Upper lobe of left lung (tissue), 6 donors: ENCODE measurements at places on chromosomes 2 and 18. TPM values are rescaled to one million over a fixed set of nuclear protein-coding genes. Genes with fewer than 3 reads are reported as not detected.
A peak's percentile ranks its signal among the peaks of the same experiment; 100 is the strongest.

The CYB5A gene
- total RNA-seq: 291 TPM

The DSC1 gene
- not detected for total RNA-seq

The RNF181 gene
- total RNA-seq: 84.8 TPM

The MPP4 gene
- 2.1 TPM for total RNA-seq

The RAB6C gene
- total RNA-seq: not detected

The GLI2 gene
- total RNA-seq: 3.3 TPM

The IL1RL1 gene
- 26.2 TPM for total RNA-seq

The UGT1A10 gene
- total RNA-seq: not detected

The VIT gene
- 0.76 TPM for total RNA-seq

The SEMA4C gene
- 33.5 TPM for total RNA-seq

The MEP1B gene
- not detected for total RNA-seq

The DSG4 gene
- not detected for total RNA-seq

The SGPP2 gene
- total RNA-seq: 5.2 TPM

DNA sequence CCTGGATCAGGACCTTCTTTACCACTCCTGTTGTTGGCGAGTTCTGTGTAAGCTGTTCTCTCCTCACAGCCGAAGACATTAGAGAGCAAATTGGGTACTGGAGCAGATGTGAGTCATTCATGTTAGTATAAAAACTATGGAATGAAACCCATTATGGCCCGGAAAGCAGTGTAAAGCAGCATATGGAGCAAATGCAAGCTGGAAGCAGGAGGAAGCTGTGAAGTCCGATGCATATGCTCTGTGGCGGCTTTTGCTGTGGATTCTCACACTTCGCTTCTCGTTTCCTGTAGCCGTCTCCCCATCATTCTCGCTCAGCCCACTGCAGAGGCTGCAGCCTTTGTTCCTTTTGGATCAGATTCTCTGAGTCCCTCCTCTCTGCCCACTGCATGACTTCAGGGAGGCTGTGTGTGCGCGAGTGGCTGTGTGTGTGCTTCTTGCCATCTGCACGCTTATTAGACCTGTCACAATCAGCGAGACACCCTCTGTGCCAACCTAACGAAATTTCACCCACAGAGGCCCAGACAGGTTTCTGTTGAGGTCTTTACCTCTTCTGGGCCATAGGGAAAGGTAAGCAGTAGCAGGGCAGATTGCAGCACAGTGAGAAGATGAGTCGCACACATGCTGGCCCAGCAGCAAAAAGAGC, 3.3 kb upstream of the GALNT14 start:
- no peaks in the 10 kb centered on the region for H3K36me3 ChIP-seq
- H3K4me1 ChIP-seq: peaks cover 24% of the 10 kb centered on the region
- H3K27me3 ChIP-seq: no peaks in the 10 kb centered on the region
- no peak overlapping the region for H3K4me3 ChIP-seq

DNA sequence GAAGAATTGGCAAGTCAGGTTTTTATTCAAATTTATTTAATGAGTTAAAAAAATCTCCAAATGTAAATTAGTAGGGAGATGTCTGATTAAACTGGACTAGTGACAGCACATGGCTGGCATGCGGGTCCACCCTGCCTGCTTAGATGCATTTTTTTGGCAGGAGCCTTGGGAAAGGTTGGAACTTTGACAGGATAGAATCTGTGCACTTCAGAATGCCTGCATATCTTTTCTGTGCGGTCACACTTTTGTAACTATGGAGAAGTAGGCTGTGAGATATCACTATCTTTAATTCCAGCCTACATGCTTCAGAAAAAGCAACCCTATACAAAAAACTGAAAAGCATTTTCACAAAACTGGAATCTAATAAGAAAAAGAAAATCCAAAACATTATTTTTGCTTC, 317.8 kb downstream of the MBD2 start:
- H3K4me1 ChIP-seq: no peaks in the 10 kb centered on the region
- no peak overlapping the region for H3K4me3 ChIP-seq
- H3K27ac ChIP-seq: no peak overlapping the region
- no peaks in the 10 kb centered on the region for H3K27me3 ChIP-seq
- no peaks in the 10 kb centered on the region for H3K36me3 ChIP-seq

DNA sequence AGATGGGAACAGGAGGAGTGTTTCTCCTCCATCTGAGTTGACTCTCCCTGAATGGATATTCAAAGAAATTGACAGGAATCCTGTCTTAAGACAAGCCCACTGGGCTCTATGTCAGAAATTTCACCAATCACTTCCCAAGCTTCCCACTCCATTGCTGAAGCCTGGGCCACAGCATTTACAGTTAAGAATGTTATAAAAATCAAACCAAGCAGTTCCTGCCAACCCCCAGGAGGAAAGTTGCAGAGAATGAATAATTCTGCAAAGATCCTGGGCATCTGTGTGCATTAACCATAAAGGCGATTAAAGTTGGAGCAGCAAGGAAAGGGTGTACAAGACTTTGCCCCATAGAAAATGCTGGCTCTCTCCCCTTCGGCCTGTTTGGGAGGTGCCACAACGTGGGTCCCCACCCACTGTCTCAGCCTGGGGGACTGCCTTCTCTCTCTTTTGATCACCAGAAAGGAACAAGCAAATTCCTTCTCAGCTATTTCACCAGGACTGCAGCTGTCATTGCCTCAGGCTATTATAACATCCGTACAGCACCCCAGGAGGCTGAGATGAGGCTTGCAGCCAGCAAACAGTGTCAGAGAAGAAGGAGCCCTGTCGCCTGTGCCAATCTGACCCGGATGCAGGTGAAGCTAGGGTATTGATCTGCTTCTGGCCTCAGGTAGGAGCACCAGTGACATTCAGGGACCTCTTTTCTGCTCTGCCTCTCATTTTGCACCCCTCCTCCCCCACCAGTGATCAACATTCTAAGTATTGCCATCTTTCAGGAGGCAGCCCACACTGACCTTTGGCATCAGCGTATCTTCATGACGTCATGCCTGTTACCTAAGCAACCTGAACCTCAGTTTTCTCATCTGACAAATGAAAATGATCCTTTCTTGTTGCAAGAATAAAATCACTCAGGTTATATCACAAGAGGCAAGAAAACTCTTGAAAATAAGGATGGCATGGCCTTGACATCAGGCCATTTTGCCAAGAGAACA, 219.0 kb downstream of the SH3BP4 start:
- H3K4me1 ChIP-seq: peaks cover 10% of the 10 kb centered on the region
- no peaks in the 10 kb centered on the region for H3K36me3 ChIP-seq
- H3K27ac ChIP-seq: no peak overlapping the region
- no peak for DNase-seq
- no peak overlapping the region for H3K4me3 ChIP-seq

DNA sequence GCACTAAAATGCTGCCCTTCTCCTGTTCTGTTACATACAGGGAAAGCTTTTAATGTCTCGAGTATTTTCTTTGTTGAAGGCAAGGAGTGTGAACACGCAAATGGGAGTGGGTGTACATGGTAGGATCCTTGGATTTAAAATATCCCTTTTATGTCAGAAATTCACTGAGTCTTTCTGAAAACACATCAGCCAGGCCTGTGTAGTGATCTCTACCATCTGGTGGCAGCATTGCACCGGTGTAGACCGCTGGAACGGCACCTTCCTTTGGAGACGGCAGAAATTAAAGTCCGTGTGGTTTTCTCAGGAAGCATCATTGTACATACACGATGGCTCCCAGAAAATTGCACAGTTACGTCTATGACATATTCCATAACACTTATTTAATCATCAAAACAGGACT, 515.8 kb downstream of the GALR1 start:
- H3K36me3 ChIP-seq: no peaks in the 10 kb centered on the region
- no peak for DNase-seq
- no peak overlapping the region for H3K4me3 ChIP-seq
- H3K4me1 ChIP-seq: no peaks in the 10 kb centered on the region
- no peak overlapping the region for H3K27ac ChIP-seq

- H3K27me3 ChIP-seq: no peaks in the 10 kb centered on the region
- H3K4me1 ChIP-seq: peaks cover 8% of the 10 kb centered on the region
These were observed 60.1 kb downstream of the ITGB6 start for GRCh38 chr2:160139991-160140390.

- no peaks in the 10 kb centered on the region for H3K27me3 ChIP-seq
- no peaks in the 10 kb centered on the region for H3K36me3 ChIP-seq
- no peaks in the 10 kb centered on the region for H3K4me1 ChIP-seq
- no peak for DNase-seq
These were observed 106.9 kb downstream of the NEB start for GRCh38 chr2:151627353-151627752.

DNA sequence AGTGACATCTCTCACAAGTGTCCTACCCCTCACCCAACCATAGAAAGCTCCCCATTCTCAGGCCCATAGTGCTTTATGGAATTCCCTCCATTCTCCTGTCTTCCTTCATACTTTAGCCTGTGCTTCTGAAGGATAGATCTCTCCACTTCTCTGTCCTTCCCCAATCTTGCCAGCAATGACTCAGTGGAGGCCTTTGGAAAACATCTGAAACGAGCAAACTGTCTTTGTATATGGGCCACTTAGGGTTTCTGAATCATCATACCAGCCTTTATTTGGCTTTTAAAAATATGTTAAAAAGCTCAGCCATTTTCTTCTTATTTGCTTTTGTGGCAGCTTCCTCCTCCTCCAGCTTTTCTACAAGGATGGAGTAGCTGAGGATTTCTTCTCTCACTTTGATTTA, 65.6 kb upstream of the ZNF385B start:
- DNase-seq: no peak
- H3K27ac ChIP-seq: no peak overlapping the region
- no peaks in the 10 kb centered on the region for H3K36me3 ChIP-seq

DNA sequence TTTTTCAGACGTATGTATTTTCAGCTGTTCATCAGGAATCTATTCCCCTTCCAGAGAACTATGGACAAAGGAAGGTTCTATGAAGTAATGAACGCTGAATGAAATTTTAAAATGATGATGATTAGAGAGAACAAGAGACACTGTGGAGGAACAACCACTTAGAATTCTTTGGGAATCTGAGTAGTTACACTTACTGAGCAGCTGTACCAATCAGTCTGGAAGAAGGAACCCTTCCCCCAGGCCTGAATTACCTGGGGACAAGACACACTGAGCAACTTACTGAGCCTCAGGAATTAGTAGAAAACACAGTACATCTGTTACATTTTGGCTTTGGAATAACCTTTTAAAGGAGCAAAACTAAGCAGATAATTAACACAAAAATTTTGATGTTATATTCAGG, 1.9 kb downstream of the MSTN start:
- H3K4me3 ChIP-seq: no peak overlapping the region
- no peak for DNase-seq
- no peaks in the 10 kb centered on the region for H3K27me3 ChIP-seq
- H3K27ac ChIP-seq: no peak overlapping the region

DNA sequence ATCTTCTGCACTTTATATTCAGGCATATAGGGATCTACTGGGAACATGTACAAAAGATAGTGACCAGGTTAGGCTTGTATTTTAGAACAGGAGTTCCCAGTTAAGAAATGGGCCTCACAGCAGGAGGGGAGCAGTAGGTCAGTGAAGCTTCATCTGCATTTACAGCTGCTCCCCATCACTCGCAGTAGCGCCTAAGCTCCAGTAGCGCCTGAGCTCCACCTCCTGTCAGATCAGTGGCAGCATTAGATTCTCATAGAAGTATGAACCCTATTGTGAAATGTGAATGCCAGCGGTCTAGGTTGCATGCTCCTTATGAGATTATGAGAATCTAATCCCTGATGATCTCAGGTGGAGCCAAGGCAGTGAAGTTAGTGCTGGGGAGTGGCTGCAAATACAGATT, 224.4 kb upstream of the CYRIA start:
- no peaks in the 10 kb centered on the region for H3K36me3 ChIP-seq
- no peaks in the 10 kb centered on the region for H3K27me3 ChIP-seq
- H3K4me3 ChIP-seq: no peak overlapping the region
- no peak overlapping the region for H3K27ac ChIP-seq
- no peak for DNase-seq

- H3K4me3 ChIP-seq: no peak overlapping the region
- H3K36me3 ChIP-seq: no peaks in the 10 kb centered on the region
- no peaks in the 10 kb centered on the region for H3K4me1 ChIP-seq
- peak overlapping the region; percentile 37 for H3K27ac ChIP-seq
- DNase-seq: no peak
These were observed 70.3 kb downstream of the SCN1A start for GRCh38 chr2:166057370-166058164.

DNA sequence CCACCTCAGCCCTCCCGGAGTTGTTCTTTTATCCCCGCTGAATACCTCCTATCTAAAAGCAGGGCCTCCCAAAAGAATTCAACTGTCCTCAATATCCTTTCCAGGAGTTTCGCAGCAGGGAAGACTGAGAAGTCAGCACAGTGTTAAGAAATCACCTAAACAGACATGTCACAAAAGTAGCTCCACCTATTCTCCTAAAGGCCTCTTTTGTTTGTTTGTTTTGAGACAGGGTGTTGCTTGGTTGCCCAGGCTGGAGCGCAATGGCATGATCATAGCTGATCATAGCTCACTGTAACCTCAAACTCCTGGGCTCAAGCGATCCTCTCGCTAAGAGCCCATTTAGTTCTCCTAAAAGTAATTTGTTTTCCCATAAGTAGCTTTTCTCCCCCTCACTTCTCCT, 53.8 kb downstream of the TEX44 start:
- peaks cover 28% of the 10 kb centered on the region for H3K4me1 ChIP-seq
- H3K27ac ChIP-seq: no peak overlapping the region
- no peak overlapping the region for H3K4me3 ChIP-seq
- no peak for DNase-seq
- no peaks in the 10 kb centered on the region for H3K36me3 ChIP-seq

GRCh38 chr18:74196220-74197119, 48.1 kb downstream of the TIMM21 start:
- no peak overlapping the region for H3K27ac ChIP-seq
- no peak for DNase-seq
- H3K27me3 ChIP-seq: no peaks in the 10 kb centered on the region
- H3K4me3 ChIP-seq: peak overlapping the region; percentile 28
- H3K36me3 ChIP-seq: no peaks in the 10 kb centered on the region
- H3K4me1 ChIP-seq: peaks cover 13% of the 10 kb centered on the region

DNA sequence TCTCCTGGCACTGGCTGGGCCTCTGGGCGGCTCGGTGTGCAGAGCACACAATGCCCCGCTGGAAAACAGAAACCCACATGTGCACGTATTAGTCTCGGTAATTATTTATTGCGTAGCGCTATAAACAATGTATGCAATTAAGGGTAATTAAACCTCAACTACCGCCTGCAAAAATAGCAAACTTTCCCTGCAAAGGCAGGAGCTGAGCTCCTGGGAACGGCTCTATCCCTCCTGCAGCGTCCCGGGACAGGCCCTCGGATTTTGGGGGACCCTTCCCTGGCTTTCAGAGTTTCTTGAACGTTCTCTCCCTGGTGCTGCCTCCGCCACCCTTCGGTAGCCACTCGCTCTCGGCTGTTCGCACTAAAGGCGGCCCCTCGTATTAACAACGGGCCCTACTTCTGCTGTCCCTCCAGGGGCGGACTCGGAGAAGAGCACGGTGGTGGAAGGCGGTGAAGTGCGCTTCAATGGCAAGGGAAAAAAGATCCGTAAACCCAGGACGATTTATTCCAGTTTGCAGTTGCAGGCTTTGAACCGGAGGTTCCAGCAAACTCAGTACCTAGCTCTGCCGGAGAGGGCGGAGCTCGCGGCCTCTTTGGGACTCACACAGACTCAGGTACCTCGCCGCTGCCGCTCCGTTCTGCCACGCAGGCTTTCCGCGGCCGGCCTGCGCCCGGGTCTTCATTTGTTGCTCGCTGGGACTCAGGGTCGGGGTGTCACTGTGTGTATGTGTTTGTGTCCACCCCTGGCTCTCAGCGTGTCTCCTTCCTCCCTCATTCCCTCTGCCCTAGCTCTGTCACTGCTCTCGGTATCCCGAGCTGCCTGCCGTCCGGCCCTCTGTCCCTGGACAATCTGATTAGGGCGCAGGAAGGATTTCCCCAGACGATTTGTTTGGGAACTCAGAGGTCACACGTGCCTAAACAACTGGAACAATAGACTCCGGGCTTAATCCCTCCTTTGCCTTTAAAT, 1.2 kb downstream of the DLX1 start:
- H3K27ac ChIP-seq: no peak overlapping the region
- H3K4me3 ChIP-seq: peak overlapping the region; percentile 44
- no peaks in the 10 kb centered on the region for H3K36me3 ChIP-seq
- H3K27me3 ChIP-seq: peaks cover 100% of the 10 kb centered on the region
